Hematopoietic multipotent progenitor cell (in vitro differentiated cells): ENCODE measurements at places on chromosomes 1 and 21.

DNA sequence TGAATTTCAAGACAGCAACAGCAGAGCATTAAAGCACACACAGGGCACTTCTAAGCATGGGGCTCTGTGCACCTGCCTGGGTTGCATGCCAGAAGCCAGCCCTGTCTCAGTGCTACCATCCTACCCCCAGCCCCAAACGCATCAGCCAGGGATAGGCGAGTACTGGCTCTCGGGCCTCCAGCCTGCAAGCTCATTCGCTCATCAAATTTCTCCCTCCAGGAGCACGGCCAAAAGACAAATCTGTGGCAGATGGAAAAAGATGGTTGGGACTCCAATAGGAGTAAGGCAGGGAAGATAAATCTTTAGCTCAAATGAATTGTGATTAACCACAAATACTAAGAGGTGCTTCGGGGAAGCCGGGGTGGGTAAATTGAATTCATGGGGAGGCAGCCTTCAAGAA lies 189.6 kb downstream of the KAZN start:
- DNase-seq: no peak

DNA sequence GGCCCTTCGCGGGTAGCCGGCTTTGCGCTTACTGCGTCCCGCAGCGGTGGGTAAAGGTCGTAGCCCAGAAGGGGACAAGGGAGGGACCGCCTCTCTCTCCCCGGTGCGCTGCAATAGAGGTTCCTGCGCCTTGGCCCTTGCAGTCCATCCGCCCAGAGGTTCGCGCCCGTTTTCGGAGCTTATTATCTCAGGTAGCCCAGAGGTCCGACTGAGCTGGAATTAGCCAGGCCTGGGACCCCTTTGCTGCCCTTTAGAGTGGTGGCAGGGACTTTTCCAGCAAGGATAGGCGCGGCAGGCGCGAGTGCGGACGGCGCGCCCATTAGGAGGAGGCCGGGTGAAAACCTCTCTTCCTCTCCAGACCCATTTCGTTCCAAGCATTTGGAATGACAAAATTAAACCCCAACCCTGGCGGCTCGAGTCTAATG lies 5.0 kb downstream of the LHX4 start:
- no peak for DNase-seq

DNA sequence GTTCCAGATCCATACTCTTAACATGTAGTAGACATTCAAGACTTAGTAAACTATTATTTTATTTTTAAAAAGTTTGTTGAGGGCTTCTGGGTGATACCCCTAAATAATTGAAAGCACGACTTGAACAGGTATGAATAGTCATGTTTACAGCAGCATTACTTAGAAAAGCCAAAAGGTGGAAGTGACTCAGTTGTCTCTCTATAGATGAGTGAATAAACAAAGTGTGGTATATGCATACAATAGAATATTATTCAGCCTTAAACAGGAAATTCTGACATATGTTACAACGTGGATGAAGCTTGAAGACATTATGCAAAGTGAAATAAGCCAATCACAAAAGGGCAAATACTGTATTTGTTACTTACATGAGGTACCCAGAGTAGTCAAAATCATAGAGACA lies 26.5 kb downstream of the TSNAX start:
- no peak for DNase-seq

GRCh38 chr1:74530892-74531291 lies 18.5 kb upstream of the LRRC53 start:
- DNase-seq: no peak

DNA sequence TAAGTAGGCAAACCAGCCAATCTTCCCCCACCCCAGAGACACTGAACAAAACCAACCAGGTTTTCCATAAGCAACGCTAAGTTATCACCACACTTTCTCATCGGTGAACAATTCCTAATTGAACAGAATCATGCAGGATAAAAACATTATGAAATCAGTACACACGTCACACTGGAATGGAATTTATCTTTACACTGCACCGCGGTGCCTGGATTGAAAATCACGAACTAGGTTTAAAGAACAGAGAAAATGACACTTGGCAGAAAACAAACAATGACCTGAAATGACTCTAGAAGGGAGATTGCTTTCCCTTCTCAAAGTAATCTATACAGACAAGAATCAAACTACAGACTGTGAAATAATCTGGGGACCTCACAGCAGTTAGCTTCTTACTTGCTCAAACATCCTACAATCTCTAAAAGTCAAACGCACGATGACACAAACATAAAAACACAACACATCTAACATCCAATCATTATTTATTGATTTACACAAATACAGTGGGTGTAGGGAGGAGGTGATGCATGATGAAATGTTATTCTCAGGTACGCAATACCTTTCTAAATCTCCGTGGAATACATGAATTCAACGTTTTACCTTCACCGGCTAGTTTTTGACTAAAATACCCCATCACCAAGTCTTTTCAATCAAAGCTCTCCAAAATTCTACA lies 1.9 kb downstream of the EIF4G3 start:
- DNase-seq: no peak

DNA sequence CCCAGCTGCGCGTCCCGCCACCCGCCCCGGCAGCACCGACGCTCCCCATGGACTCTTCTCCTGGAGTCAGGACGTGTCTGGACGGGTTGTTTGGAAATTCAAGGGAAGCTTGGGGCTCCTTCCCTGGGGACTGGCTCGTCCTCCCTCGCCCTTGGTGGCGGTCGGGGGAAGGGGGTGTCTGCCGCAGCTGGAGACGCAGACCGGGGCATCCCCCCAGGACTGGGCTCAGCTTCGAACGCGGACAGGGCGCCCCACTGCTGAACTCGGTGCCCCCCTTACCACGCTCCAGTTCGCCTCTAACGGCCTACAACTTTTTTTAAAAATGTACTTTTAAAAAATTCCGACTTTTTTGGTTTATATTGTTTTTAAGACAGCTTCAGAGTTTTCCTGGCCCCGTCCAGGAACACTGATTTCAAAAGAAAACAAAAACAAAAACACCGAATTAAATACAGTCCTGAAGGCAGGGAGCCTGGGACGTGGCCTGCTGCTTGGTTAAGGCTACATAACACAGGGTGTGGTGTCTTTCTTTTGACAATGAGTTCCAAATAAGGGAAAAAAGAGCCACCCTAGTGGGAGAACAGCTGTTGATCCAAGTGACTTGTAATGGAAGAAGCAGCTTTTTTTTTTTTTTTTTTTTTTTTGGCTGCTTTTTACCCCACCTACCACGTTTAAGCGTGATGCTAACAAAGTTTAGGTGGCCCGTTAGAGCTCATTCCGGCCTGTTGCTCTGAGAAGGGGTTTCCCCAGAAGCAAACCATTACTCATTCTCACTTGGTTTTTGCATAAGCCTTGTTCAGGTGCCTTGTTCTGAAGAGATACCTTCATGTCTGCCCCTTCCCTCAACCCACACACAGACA lies 862 bp upstream of the DIPK1A start:
- DNase-seq: peak; percentile 62

- DNase-seq: no peak
These were observed 104.9 kb upstream of the IFFO2 start for GRCh38 chr1:19061343-19061742.

DNA sequence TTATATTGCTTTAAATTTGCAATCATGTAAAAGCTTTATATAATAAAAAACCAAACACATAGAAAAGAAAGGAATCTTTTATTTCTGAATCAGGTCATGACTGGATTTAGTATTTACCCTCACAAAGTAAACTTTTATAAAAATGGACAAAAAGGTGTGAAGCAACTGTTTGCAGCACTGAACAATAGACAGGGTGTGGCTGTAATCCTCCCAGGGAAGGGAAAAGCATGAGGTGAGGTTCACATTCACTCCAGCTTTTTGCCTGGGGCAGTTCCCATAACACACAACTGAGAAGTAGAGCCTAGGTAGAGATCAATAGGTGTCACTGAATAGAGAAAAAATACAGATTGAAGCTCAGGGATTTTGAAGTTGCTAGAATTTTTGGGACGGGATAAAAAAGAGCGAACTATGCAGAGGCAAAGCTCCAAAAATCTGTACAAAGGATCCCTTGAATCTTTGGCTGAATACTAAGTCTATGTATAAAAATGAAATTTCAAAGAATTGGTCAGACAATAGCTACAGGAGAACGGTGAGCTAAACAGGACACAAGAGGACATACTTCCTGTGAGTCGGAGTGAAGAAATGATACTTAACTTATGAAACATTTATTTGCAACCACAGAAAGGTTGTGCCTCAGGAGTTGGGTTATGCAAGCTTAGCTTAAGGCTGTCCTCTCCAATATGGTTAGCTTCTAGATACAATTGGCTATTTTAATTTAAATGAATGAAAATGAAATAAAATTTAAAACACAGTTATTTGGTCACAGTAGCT lies 162.0 kb upstream of the ZP4 start:
- DNase-seq: no peak

DNA sequence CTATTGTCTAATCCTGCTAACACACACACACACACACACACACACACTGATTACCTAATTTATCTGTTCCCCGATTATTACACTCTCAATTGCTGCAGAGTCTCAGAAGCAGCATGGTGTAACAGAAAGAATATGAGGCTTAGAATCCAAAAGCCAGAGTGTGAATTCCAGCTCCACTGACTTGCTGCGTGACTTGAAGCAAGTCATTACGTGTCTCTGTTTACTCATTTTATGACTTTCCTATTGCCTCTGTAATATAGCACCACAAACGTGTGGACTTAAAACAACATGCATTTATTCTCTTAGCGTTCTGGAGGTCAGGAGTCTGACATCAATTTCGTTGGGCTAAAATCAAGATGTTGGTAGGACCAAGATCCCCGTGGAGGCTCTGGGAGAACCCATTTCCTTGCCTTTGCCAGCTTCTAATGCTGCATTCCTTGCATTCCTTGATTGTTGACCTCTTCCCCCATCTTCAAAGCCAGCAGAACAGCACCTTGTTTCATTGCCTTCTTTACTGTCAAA lies 55.9 kb upstream of the ATP5PO start:
- DNase-seq: no peak

- peak; percentile 34 for DNase-seq
These were observed 27.2 kb downstream of the XCL1 start for GRCh38 chr1:168603501-168604110.

DNA sequence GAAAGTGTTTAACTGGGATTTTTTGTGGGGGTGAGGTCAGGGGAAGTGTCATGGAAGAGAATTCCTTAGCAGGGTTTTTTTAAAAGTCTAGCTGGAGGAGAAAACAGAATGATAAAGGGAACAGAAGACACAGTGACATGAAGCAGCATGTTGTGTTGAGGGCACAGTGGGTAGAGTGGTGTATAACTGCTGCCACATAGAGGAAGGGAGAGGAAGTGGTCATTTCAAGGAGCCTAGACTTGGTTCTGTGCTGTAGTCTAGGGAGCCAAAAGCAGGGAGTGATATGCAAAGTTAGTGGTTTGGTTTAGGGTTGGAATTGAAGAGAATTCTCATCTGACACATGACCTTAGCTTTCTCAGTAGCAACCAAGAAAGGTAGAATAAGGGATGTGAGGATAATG lies 10.2 kb downstream of the EEIG2 start:
- DNase-seq: no peak

DNA sequence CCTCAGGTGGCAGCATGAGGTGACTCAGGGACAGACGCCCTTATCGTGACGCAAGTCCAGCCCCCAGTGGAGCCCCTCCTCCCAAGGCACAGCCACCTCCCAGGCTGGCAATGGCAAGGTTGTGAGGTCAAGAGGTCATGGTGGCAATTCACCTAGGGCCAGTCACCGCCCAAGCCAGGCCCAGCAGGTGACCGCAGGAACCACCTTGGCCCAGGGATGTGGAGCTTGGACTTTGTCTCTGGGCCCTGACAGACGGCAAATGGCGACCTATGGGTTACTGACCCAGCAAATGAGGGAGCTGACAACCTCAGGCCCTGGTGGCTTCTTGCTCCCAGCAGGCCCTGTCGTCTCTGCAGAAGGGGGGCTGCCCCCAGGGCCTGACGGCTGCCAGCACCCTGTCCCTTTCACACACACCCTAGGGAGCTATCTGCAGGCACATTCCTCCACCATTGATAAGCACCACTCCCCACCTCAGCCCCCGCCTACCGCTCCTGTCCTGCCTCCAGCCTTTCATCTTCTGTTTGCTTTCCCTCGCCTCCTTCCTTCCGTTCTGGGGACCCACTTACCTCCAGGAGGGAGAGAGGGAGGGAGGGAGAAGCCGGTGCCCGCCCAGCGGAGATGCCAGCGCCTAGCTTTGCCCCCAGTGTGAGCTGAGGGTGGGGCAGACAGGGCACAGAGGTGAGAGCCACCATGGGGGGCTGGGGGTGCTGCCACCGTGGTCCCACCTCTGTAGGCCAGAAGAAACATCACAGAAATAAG lies 12.1 kb downstream of the EPHA2 start:
- no peak for DNase-seq

- DNase-seq: no peak
These were observed 143.6 kb upstream of the RAB4A start for GRCh38 chr1:229127301-229127700.

GRCh38 chr1:162554258-162554657 lies 7.3 kb upstream of the UAP1 start:
- no peak for DNase-seq

DNA sequence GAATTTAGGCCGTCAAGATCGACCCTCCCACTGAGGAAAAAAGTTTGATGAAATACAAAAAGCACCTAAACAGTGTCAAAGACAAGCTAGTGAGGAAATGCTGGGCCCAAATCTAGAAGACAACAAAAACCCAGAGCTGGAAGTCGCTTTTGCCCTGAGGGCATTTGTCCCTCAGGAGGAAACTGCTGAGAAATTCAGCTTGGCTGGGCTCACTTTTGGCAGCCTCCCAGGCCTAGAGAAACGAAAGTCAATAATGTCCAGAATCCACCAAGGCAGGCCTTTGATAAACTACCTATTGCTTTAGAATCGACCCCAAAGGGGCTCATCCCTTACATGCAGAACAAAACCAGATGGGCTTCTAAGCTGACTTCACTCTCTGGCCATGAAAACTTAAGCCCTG lies 38.9 kb downstream of the SYT2 start:
- no peak for DNase-seq

DNA sequence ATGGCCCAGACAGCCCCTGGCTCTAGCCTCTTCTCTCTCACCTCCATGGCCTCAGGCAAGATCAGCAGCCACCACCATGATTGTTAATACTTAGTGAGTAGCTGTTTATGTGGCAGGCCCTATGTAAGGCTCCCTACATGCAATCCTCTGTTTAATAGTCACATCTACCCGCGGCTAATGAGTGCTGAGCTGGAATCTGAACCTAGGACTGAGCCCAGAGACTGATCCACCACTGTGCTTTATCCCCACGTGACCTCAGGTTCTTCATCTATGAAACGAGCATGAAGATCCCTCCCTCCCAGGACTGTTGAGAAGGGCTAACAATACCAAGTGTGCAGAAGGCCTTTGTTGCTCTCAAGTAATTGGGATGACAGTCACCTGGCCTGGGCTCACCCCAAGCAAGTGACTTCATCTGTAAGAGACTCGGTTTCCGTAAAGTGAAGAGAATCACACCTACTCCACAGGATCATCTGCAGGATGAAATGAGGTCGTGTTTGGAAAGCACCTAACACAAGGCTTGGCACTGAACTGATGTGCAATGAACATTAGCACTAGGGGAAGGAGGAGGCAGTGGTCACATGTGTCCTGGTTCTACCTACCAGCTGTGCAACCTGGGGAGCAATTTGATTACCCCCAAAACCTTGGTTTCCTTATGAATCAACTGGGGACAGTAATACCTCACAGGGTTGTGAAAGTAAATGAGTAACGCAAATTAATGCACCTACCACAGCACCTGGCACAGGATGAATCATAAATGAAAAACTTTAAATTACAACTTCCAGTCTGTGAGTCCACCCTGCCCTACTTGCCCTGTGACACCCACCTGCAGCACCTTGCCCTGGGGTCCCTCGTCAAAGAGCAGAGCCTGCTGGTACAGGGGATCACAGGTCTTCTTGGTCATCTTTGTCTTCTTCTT lies 37.2 kb downstream of the RIMS3 start:
- no peak for DNase-seq

- DNase-seq: peak; percentile 42
These were observed 3.8 kb downstream of the AGO1 start for GRCh38 chr1:35886577-35887431.
